Stimulated activated CD8-positive, alpha-beta memory T cell treated with anti-CD3 and anti-CD28 coated beads, Interleukin-2, amount 100 ng/mL, for 1 hour (primary cell): ENCODE measurements at places on chromosomes 5 and 9.

GRCh38 chr9:131167146-131167692 is 41.8 kb downstream of the NUP214 start:
- DNase-seq = no peak

GRCh38 chr5:150918613-150919012 is 13.8 kb upstream of the ZNF300 start:
- DNase-seq = no peak

GRCh38 chr5:52693280-52693679 is 94.4 kb upstream of the ITGA1 start:
- DNase-seq = no peak

DNA sequence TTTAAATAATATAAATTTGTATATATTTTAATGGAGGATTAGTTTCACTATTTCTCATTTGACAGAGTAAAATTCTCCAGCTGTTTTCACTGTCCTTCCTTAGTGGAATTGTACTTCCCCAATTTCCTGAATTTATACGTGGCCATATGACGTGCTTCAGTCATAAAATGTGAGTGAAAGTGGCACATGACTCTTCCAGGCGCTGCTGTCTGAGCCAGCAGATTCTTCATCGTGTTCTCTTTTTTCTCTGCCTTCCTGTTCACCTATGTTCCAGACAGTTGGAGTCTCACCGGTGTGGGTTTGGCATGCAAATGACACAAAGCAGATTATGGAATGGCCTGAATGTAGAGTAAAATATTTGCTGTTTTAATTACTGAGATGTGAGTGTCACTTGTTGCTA is 684.1 kb downstream of the SEMA5A start:
- no peak for DNase-seq

- DNase-seq = peak; percentile 4
These were observed 118.4 kb upstream of the DPYSL3 start for GRCh38 chr5:147628058-147628895.

DNA sequence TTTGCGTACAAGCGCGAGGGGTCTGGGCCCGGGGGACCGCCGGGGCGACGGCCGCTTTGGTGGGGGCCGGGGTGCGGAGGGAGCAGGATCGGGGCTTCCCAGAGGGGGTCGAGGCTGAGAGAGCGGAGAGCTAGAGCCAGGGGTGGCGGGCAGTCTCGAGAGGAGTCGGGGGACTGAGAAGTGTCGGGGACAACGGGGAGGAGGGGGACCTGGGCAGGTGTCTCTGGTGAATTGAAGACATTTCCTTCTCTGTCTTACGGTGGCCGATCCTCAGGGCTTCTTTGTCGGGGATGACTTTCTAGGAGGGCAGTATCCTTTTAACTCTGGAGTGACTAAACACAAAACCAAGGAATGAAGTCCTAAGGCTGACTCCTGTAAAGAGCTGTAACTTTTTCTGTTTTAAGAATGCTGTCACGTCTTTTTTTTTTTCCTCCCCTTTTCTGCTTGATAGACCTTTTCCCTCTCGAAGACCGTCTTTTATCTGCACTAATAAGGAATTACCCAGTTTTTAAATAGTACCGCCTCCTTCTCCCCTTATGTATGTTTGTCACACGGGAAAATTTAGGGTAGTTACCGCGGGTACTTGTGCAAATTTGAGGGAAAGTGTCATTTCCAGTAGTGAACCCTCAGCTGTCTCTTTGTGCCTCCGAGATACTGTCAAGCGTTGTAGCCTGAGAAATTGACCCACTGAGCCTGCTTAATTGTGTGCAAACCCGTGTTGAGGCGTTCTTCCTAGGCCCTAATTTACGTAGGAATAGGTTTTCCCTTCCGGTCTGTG is 822 bp downstream of the DENND4C start:
- peak; percentile 2 for DNase-seq

DNA sequence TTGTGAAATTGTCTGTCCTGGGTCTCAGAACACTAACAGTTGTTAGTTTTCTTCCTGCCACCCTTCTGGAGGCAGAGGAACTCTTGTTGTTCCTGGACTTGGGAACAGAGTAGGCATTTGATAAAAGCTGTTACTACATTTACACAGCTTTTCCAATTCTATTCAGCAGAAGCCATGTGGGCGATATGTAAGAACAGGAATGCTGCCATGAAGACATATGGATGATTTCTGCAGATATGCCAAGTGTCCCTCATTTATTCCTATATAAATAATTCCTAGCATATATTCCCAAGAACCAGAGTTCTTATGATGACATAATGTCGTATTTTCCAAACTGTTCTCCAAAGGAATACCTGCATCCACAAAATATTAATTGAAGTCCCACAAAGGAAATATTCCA is 135.9 kb upstream of the DAB2 start:
- DNase-seq = no peak

- no peak for DNase-seq
These were observed 14.7 kb downstream of the EQTN start for GRCh38 chr9:27282269-27282668.

DNA sequence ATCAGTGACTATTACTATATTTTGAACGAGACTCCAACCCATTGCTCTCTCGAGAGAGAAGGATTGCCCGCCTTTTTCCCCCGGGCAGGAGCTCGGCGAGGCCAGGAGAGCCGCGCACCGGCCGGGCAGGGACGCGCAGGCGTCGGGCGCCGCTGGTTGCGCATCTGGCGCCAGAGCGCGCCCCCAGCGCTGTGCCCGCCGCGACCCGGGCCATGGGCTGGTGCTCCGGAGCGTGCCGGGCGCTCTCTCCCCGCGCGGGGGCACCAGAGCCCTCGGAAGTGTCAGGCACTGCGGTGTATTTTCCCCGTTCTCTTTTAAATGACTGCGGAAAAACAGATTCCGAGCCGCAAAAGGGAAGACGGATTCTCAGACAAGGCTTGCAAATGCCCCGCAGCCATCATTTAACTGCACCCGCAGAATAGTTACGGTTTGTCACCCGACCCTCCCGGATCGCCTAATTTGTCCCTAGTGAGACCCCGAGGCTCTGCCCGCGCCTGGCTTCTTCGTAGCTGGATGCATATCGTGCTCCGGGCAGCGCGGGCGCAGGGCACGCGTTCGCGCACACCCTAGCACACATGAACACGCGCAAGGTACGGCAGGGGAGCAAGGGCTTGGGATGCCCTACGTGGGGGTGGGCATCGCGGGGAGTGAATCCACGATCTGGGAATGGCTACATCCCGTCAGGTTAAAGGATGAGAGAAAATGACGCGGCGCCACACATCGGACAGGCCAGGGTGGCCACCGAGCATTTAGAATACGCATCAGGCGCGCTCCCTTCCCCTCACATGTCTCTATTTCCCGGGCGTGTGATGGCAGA is 1.1 kb upstream of the NTRK2 start:
- DNase-seq = no peak

GRCh38 chr5:65769539-65769938 is 47.5 kb downstream of the NLN start:
- no peak for DNase-seq

- DNase-seq = no peak
These were observed 21.5 kb upstream of the DAB2 start for GRCh38 chr5:39446231-39446630.

GRCh38 chr9:91896513-91897121 is 53.4 kb downstream of the ROR2 start:
- no peak for DNase-seq

DNA sequence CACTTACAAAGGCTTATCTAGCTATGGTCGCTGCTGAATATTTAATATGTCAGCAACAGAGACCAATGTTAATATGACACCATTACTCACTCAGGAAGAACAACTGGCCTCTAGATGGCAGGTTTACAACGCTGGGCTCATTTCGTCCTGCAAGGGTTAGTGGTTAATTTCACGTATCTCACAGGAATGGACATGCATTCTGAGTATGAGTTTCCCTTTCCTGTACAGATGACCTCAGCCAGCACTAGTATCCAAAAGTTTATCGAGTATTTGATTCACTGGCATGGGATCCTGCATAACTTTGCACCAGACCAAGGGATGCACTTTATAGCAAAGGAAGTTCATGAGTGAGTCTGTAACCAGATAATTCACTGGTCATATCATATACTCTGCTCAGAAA is 8.7 kb upstream of the TRPC7 start:
- no peak for DNase-seq

GRCh38 chr9:130664251-130665028 is at the start of gene PRDM12:
PRDM12 (plus strand) TSS chr9:130664594; CDS start chr9:130664654, 60 bp downstream.
- DNase-seq = no peak

GRCh38 chr9:92592946-92593861 is 57.4 kb upstream of the ECM2 start:
- DNase-seq = no peak

DNA sequence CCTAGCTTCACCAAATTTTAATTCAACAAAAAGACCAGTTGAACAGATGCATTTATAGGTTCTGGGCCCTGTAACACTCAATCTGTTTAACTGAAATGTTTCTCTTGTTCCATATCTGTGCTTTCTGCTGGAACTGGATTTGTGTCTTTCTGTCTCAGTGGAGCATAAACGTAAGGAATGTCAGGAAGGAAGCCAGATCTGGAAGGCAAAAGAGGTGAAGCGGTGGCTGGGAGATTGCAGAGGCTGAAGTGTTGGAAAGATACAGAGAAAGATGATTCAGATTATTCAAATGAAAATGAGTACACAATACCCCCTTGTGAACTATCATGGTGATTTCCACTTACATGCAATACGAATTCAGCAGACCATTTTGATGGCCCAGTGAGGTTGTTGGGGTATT is 406.8 kb downstream of the BRINP1 start:
- DNase-seq = no peak

GRCh38 chr5:106730912-106731311 is 939.8 kb downstream of the EFNA5 start:
- no peak for DNase-seq

- DNase-seq = no peak
These were observed 450.2 kb upstream of the ZNF608 start for GRCh38 chr5:125196481-125197111.

DNA sequence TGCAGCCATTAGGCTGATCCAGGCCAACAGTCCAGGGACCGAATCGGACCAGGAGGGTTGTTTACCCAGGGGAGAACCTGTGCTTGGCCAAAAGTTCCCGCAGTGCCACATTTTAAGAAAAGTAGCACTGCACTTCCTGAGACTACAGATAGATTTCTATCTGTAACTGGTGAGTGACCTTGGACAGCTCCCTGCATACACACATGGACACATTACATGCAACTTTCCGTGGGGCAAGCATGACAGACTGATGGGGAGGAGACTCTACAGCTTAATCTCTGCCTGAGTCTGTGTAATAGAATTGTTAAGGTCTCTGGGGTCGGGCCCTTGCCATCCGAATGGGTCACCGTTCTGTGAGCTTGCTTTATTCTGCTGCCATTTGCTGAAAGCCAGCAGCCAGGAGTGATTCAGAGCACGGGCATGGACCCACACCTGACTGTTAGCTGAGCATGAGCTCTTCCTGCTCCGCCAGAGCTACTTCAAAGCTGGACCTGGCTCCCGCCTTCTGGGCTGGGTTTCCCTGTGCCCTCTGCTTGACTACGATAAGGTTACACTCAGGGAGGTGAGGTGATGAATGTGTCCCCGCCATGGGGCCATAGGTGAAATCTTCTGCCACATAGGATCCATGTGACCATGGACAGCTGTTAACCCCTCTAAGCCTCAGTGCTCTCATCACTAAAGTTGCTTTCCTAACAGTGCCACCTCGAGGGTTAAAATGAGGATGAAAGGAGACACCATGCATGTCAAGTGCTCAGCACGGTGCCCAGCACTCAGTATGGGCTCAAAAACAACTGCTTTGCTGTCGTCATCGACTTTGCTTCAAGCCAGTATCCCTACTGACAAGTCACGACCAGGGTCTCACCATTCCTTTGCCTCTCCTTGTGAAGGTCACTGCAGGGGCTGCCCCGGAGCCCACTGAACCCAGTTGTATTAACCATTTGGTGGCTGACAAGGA is 200.0 kb downstream of the MELK start:
- no peak for DNase-seq

- DNase-seq = no peak
These were observed 38.4 kb upstream of the BARHL1 start for GRCh38 chr9:132543960-132544359.

DNA sequence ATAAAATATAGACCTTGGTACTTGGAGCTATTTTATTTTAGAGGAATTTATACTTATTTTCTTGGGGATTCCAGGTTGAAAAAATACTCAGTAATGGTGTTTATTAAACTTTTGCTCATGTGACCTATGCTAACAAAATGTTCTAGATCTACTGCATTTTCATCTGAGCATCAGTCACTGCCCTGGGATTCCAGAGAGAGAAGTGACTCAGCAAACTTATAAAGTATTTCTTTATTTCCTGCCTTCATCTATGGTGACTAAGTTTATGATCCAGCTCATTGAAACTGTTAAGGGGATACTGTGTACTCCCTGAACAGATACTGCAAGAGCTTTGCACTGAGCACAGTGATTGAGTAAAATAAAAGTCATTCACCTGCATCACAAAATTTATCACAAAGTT is 298.5 kb upstream of the CDH18 start:
- no peak for DNase-seq

DNA sequence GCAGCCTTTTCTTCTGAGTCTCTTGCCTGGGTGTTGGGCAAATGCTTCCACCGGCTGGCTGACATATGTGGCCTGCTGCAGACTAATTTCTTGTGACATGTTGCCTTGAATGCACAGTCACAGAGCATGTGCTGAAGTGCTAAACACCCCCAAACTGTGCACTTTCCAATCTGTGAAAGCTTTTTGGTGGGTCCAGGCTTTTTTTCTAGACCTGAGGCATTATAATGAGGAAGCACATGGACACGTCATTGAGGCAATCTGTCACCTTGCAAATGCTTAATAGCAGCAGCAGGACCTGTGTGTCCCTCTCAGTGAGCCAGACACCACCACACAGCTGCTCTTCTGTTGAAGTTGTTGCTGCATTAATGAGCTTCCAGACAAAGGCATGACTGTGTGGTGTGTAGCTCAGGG is 274.7 kb downstream of the ELAVL2 start:
- DNase-seq = no peak

GRCh38 chr9:103913899-103914298 is 180.2 kb upstream of the SMC2 start:
- DNase-seq = no peak

- no peak for DNase-seq
These were observed 41.1 kb downstream of the ACTBL2 start for GRCh38 chr5:57441557-57441956.

GRCh38 chr5:19837536-19838174 is 150.3 kb downstream of the CDH18 start:
- no peak for DNase-seq

GRCh38 chr9:19281801-19282200 is 51.3 kb downstream of the DENND4C start:
- no peak for DNase-seq
